ENCODE measurements at places on chromosomes 2 and 18.

GRCh38 chr2:54420524-54421172 lies 35.5 kb upstream of the SPTBN1 start:
- DNase-seq: no peak

GRCh38 chr2:188629753-188630527 lies 338.3 kb downstream of the GULP1 start:
- no peak for DNase-seq

GRCh38 chr2:214127170-214127569 lies 283.7 kb upstream of the VWC2L start:
- no peak for DNase-seq

DNA sequence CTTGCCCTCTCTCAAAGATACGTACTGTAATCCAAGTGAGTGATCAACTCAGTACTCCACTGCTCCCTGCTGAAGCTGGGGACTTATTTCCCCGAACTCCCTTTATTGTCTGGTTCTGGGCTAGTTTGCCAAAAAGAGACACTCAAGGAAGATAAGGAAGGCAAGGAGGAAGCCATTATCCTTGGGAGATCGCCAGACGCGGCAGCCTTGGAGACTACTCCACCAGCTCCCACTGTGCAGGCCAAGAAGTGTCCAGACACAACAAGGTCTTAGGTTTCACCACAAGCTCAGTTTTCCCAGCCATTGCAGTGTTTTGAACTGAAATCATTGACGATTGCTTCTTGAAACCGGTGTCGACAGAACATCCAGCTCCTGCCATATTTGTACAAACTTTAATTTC lies 439.6 kb upstream of the UBE2E3 start:
- DNase-seq: no peak

DNA sequence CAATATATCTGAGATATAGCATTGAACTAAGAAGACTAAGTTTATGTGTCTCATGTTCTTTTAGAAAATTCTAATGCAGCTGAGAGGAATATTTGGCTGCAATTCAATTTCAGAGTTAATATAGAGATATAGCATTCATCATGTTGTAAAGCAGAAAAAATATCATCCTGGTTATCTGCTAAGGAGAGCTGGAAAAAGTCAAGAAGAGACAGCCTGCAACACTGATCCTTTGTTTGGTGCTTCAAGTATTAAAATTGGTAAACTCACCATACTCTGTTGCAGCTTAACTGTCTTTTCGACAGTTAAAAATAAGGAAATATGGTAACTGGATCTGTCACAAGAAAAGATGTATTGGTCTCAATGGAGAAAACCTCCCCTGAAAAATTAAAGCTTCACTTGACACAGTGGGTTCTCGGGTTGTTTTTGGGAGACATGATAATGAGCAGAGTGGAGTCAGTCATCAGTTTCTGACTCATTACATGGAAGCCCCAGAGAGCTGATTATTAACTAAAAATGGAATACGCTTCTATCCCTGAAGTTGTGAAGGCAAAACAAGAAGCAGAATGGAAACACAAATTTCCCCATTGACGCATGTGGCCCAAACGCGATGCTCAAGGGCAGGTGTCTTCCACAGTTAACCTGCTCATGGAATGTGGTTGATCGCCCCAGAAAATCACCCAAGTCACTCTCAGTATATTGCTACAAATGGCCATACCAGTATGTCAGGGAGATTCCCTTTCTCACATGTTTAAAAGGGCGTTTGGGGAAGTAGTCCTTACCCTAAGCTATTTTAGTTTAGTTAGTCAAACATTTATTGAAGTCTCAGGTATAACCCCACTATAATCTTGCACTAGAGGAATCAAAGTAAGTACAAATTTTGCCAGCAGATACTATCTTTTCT lies 8.2 kb downstream of the BCL2 start:
- no peak for DNase-seq

DNA sequence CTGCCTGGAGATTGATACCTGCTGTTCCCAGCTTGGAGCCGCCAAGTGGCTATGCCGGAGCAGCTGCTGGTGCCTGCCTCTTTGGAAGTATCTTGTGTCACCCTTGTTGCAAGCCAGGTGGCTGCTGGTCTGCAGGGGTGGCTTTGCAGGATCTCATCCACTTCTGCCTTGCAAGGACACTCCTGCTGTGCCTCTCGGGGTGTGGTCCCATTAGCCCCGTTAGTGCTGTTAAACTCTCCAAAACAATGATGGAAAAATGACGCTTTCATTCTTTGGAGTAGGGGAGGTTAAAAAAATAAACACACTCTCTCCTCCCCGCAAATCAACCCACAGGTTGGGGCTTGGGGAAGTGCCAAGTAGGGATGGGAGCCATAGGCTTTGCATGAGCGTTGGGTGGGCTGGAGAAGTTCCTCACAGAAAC lies 352.8 kb downstream of the RNF144A start:
- DNase-seq: no peak

DNA sequence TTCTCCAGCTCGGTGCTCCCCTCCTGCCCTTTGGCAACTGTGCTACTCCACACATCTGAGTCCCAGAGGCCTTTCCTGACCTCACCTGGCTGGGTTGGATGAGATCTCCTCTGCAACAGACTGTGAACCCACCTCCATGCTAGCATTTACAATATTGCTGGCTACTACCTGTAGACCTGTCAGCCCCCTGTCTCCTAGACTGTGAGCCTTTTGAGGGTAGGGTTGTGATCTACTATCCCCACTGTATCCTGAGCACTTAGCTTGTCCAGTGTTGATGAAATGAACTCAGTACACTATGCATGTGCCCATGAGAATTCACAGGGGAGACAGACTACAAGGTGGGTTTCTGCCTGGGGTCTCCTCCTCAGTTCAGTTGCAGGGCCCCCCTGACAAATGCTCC lies 70.1 kb downstream of the C1QL2 start:
- no peak for DNase-seq

Data from CD4-positive, alpha-beta T cell treated with Interleukin-1 beta for 1 hour (primary cell).